Stimulated activated CD4-positive, alpha-beta T cell treated with anti-CD3 and anti-CD28 coated beads, Interleukin-12 subunit alpha, Interleukin-12 subunit beta, amount 100 ng/mL, for 4 hours (primary cell): ENCODE measurements at places on chromosomes 1 and 21.

DNA sequence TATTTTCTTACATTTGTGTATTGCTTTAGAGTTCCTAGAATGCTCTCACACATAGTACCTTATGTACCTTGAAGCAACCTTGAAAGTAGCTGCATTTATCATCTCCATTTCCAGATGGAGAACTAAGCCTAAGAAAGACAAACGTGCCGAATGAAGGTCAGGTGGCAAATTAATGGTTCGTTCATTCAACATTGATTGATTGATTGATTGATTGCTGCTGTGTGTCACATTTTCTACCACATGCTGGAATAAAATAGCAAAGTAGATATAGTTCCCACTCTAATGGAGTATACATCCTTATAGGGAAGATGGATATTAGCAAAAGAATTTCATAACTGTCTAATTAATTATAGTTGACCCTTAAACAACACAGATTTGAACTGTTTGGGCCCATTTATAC, 172.2 kb downstream of the SDCCAG8 start:
- no peak for DNase-seq

DNA sequence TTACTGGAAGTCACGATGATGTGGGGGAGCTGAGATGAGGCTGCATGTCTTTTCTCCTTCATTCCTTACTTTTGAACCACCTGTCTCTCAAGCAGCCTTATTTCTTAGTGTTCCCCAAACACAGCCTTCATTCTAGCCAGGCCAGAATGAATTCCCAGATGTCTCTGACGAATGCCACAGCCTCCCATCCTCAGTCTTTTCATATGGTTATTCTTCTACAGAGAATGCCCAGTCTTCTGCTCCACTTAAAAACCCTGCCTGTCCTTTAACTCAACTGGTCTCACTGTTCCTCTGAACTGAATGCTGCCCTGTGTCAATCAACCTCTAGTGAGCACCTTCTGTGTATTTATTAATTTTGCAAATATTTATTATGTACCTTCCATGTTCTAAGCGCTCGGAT, 156.2 kb downstream of the PLA2G4A start:
- no peak for DNase-seq

DNA sequence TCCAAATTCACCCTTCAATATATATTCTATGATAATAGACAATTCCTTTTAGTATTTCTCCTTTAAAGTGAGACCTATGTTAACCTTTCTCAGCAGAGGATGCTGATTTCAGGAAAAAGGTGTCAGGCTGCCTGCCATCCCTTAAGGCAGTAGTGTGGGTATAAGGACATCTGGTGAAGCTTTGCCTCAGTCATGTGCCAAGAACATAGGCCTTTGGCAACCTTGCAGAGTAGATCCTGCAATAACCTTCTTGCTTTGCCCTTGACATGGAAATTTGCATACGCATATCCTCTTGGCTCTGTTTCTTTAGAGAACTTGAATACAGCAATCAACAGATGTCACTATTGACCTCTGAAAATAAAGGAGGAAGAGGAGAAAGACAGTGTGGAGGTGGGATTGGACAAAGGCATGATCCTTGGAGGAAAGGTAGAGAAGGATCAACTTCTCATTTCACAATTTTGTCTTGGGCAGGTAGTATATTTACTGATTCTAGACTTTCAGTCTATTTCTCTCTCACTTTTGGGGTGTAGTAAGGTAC, 21.1 kb upstream of the ZRANB2 start:
- no peak for DNase-seq

DNA sequence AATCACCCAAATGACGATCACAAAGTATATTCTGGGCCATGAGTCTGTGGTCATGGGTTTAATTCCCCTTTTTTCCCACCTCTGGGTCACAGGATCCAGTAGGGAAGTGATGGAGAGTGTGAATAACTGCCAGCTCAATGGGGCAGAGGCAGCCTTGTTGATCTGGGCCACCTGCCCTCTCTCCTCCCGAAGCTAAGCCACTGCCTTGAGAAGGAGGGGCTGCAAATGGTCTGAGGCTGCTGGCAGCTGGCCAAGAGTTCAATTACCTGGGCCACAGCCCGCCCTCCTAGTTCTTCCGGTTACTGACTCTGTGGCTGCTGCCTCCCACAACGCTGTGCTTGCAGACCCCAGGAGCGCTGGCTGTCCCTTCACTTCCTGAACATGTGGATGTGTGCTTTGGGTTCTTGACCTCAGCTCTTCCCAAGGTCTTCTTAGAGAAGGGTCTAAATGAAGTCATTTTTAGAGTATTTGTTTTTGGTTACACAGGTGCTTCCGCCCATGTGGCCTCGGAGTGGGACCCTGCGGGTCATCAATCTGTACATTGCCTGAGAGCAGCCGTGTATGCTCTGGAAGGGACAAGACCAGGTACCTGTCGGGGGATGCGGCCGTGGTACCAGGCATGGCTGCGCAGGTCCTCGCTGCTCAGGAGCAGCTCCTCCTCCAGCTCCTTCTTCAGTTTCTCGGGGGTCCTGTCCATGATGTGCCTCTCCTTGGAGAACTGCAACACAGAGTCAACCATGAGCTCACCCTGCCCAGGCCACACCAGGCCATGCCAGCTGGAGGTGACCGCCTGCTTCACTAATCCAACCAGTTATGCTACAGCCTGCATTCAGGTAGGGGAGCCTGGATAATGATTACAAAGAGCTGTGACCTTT, 89.7 kb downstream of the BCAR3 start:
- DNase-seq: no peak

GRCh38 chr1:112188611-112189010, 199.1 kb upstream of the KCND3 start:
- DNase-seq: no peak

DNA sequence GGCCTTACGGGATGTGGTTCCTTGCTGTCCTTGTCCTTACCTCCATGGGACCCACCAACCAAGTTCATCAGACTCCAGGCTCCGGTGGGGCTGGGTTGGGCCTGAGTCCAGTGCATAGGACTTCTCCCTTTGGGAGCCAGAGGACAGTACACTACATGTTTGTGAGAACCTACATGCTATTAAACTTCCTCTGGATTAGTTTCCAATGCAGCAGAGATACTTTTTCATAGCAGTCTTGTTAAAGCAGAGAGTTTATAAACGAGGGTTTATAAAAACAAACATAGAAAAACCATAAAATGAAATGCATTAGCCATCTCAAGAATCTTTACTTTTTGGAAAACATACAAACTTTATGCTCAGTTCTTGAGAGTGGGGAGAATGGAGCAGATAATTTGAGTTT, 33.4 kb downstream of the INKA2 start:
- DNase-seq: no peak

- no peak for DNase-seq
Observed at GRCh38 chr1:184465489-184466146, 78.8 kb downstream of the C1orf21 start.

GRCh38 chr1:7236844-7237515, 451.7 kb downstream of the CAMTA1 start:
- DNase-seq: no peak
